ENCODE measurements at places on chromosomes 12 and 14.

DNA sequence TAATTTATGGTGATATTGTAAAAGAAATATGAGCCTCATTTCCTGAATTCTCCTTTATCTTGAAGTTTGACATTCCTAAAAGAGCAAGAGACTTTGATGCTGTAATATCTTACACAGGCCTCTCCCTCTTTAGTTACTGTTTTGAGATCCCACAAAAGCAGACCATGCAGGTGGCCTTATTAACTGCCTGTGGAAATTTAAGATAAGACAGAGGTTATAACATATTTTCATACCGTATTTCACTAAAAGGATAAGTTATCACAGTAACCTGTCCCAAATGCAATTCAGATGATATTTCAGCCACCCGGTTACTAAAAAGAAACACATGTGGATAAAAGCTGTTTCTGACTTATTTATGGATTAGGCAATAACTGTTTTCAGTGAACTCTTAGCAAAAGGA, 150.1 kb downstream of the NAV3 start:
- DNase-seq = no peak

- no peak for DNase-seq
These were observed 60.8 kb upstream of the ATP2B1 start for GRCh38 chr12:89769483-89769818.

- DNase-seq = peak; percentile 53
These were observed 13.9 kb upstream of the UBC start for GRCh38 chr12:124928095-124928911.

DNA sequence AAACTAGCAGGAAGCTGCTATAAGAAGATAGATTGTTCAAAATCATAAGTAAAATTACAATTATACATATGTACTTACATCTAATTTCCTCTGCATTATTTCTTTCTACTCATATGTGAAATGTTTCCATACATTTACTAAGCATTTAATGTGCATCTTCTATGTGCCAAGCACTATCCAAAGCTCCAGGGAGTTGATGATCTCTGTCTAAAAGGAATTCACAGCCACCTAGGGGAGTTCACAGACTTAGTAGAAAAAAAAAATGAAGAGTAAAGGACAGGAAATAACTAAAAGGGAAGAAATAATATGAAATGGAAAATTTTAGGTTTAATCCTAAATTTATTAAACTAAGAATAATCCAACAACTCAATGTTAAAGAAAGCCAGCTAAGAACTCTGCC, 91.7 kb downstream of the EFCAB11 start:
- DNase-seq = no peak

DNA sequence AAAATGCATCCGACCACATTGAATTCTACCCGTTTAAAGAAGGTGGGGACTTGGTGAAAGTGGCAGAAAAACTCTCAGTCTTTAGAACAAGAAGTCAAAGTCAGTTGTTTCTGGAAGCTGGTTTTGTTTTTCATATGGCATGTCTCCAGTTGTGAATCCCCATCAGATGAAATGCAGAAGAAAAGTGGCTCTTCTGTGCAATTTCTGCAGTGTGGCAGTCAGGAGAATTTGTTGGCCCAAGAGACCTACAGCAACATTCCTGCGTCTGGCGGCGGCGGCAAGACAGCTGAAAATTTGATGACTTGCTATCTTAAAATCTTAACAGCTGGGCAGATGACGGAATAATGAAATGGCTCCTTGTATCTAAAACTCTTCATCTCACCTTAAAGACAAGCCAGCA, 201.5 kb downstream of the FOXN3 start:
- DNase-seq = no peak

DNA sequence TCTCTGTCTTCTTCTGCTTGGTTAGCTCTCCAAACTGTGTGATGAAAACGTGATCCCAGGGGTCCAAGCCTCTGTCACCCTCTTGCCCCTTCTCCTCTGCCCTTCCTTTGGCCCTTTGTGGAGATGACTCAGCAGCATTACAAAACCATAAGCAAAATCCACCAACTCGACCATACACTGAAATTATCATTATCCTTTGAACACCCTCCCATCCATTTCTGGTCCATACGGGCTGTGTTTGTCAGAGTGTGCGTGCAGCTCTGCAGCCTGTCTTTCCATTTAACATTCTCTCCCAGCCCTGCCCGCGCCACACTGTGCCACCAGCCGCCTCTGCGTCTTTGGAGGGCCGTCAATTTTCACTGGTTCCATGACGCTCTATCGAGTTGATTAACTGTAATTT, 69.2 kb downstream of the SLC25A47 start:
- DNase-seq = no peak
